ENCODE measurements at places on chromosomes 1 and 21.

GRCh38 chr21:37870221-37870620, 46.0 kb downstream of the KCNJ6 start:
- peak; percentile 46 for DNase-seq

DNA sequence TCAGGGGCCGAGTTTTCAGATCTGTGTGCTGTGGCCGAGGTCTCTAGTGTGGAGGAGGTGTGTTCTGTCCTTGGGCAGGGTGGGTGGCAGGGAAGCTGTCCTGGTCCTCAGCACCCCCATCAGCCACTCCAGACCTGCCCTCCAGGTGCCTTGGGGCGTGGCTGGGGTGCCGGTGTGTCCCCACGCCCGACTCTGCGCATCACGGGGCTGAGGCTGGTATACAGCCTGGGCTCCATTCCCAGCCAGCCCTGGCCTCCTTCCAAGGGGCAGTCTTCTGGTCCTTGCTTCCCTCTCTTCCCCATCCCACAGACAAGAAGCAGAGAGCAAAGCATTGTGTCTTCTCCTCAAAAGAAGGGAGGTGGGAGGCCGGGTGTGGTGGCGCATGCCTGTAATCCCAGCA, 4.0 kb downstream of the SAMD11 start:
- no peak for DNase-seq

DNA sequence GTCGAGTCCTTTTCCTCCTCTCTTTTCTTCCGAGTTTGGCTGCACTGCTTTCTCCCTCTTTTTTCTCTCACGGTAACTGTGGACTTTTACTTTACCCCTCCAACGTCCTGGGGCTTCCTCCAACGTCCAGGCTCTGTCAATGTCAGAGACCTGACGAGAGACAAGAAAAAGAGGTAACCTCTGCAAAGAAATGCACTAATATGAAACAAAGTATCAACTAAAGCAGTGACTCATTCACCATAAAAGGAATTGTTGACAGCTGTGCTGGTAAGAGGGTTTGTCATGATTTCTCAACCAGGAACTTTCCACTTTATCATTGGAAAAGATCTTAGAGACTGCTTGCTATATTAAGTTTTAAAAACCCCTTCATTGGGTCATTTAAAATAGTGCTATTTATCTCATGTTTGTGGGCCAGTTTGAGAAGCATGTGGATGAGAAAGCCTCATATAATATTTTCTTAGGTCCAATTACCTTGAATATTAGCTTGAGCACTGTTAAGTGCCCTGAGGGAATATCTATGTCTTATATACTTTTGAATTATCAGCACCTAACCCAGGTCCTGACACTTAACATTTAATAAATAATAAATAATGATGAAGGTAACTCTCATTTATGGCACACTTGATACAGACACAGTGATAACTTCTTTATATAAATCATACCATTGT, at the start of gene GBP2:
Gene GBP2 (minus strand): TSS at position 202 of the 668 bp plus-strand sequence. CDS start 4,148 bp downstream, outside the sequence.
- DNase-seq: no peak

GRCh38 chr1:38476111-38476849, 383.3 kb downstream of the RRAGC start:
- DNase-seq: peak; percentile 87

Measured in brain (organoid and tissue), 16 donors.